ENCODE measurements at places on chromosomes 7 and 10.
A peak's percentile ranks its signal among the peaks of the same experiment; 100 is the strongest.

DNA sequence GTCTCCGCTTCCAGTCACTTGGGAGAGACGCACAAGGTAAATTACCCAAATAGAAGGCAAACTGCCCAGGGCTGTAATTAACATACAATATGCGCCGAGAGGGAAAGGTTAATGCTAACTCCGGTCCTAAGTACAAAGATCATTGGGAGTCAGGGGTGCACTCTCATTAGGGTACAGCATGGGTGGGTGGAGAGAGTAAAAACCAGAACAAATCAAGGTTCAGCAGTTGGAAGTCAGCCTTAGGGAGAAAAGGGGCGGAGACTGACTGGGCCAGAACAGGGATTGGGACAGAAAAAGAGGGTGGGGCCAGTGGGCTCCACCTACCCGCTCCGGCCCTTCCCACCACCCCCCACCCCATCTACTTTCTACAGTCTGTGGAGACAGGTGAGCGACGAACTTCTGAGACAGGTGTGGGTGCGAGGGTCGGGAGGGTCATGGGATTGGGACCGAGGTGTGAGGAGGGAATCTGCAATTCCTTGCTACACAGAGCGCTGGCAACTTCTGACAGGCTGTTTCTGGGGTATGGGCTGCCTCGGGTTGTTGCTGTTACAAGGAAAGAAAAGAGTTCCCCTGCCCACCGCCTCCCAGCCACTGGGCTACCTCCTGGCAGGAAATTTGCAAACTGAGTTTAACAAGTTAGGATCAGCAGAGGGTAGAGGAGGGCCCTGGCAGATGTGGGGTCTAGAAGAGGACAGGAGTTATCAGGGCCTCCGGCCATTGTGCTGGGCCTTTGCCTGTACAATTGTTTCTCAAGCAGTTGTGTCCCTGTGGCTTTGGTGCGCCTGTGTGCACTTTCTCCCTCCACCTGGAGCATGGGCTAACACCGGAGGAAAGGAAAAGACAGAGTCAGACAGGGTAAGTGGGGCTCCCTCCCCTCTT lies at the start of gene TMEM139:
TSS of gene TMEM139 (plus strand) at position 368 of the 879 bp plus-strand sequence. CDS start 1,000 bp downstream, outside the sequence.
- DNase-seq, result no peak

- DNase-seq, result no peak
These were observed 41.1 kb downstream of the WIPI2 start for GRCh38 chr7:5231116-5231515.

DNA sequence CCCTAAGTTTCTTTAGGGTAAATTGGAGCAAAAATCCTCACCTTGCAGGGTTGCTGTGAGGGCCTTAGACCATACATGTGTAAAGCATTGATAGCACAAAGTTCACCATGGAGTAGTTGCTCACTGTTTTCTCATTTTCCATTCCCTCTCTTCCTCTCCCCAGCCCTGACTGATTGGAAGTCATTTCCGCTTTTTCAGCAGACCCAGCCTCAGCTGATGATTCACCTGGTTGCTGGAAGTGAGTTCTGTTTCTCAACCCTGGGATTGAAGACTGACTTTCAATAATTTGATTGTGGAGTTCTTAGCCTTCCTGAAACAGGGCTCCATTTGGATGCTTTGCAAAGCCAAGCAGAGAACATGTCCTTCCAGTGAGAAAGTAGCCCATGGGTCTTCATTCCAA lies 107.0 kb downstream of the PLXNA4 start:
- no peak for DNase-seq

GRCh38 chr7:27697861-27698430 lies 35.3 kb upstream of the HIBADH start:
- DNase-seq, result peak; percentile 14

DNA sequence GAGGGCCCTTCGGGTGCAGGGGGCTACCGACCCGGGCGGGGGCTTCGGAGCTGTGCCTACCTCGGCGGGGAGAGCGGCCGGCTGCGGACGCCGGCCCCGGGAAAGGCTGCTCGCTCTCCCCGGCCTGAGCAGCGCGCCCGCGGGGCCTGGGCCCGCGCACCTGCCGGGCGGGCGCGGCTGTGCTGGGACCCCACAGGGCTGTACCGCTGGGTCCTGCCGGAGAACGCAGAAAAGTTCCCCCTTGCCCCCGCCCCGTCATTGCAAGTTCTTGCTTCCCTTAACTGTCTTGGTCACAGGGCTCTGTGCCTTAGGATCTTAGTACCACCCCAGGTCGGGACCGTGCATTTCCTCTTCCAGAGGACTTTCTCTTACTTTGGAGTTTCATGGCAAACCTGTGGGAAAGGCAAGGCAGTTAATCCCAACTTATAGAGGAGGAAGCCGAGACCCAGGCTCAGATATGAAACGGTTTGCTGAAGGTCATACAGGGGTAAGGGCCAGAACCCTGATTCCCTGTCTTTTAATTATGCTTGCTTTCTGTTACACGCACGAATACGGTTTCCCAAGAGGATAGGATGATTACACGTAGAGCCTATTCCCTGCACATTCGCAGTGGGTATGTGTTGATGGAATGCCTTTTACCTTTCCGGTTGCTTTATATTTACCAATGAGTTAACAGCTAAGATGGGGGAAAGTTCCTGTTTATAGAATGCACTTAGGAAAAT lies 652 bp downstream of the PCGF5 start:
- DNase-seq, result peak; percentile 9

DNA sequence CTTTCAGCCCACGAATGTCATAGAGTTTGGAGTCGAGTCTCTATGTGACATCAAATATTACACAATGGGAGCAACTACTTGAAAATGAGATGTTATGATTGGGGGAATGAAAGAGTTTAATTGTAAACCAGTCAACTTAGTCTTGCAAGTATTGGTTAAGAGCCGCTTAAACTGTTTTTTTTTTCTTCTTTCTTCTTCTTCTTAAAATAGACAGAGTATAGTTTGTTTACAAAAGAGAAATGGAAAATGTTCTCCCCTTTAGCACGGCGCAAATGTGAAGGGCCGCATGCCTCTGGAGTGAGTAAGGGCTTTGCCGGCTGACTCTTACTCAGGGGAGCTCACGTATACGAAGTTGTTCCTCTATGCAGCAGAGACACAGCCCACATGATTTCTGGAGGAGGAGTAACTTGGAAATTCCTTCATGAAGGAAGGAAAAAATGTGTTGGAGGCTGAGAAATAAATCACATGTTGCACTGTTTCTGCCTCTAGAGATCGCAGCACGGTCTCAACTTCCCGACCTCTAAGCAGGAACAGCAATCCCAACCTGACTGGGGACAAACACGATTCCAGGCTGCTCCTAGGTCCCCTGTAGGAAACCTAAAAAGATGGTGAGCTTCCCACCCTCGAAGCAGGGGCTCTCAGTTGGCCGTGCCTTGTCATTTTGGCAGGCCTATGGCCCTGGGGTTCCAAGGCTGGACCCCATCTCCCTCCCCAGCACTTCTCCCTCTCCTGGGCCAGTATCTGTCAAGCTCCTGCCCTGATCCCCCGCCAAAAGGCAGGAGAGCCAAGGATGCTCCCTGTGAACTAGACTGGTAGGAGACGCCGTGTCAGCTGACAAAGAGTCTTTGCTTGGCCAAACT lies 44.8 kb downstream of the MYOF start:
- peak; percentile 99 for DNase-seq

- DNase-seq, result no peak
These were observed 579 bp downstream of the IDI1 start for GRCh38 chr10:1048349-1048731.

- peak; percentile 27 for DNase-seq
These were observed 584 bp upstream of the GARS1 start for GRCh38 chr7:30594048-30594539.

DNA sequence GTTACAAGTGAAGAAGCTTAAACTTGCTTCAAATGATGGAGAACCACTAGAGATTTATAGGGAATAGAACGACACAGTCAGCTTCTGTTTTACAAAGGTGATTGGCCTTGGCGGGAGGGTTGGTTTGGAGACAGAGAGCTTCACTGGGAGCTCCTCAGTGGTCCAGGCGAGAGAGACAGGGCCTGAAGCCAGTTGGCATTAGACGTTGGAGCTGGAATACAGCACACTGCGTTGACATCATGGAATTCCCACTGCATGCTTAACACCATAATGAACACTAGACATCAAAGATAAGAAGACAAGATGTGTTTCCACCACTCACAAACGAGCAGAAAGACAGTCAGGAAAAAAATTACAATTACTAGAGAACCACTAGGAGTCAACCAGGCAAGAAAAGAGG lies 67.8 kb downstream of the TBXAS1 start:
- DNase-seq, result no peak

Data from fibroblast of skin of abdomen (primary cell).